ENCODE measurements at places on chromosomes 12 and 14. TPM values are rescaled to one million over a fixed set of nuclear protein-coding genes. Genes with fewer than 3 reads are reported as not detected.

DNA sequence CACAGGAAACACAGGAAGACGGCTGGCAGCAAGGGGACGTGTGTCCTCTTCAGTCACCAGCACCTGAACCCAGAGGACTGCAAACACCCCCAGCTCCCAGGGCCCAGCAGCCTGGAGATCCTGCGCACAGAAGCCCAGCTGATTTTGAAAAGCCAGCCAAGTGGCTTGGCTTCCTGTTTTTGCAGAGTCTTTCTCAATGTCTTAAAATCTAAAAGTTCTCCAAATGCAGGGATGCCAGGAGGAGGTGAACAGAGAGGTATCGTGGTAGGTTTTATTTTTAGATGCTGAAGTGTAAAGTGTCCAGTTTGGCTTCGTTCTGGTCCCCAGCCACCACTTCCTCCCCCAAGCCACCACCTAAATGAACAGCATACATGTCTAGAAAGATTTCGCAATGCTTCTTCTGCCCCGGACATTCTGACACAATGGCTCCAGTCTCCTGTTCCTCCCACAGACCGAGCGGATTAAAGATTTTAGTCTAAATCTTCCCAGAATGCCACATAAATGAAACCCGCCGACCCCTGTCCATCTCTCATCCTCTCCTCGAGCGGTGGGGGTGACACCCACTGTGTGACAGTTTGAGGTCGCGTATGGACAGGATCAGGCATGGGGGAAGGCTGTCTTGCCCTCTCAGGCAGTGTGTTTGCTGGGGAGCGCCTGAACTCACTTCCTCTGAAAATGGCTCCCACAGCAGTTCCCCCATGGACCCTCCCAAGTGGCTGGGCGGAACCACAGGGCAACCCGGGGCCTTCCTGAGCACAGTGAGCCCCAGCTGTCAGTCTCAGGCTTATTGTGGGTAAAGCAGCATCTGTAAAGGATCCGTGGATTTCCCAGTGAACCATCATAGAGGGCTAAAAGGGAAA lies 41.6 kb downstream of the ITPK1 start:
- no peak overlapping the region for H3K27ac ChIP-seq
- no peaks in the 10 kb centered on the region for H3K27me3 ChIP-seq
- peaks cover 4% of the 10 kb centered on the region for H3K4me1 ChIP-seq
- H3K36me3 ChIP-seq: no peaks in the 10 kb centered on the region

DNA sequence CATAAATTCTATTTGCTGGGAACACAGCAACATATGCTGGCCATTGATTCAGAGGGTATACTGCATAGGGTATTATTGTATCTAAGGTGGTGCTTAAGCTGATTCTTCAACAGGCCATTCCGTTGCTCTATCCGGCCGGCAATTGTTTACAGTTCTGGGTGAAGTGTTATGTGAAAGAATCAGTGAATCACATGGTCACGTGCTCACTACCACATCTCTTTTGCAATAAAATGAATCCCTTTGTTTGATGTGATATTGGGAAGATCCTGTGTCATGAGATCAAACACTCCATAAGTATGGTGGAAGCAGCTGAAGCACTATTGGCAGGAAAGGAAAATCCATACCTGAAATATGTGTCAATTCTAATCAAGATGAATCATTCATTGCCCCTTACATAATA lies 7.6 kb upstream of the USP15 start:
- no peak for DNase-seq
- no peak overlapping the region for H3K4me3 ChIP-seq
- no peak overlapping the region for H3K27ac ChIP-seq
- no peaks in the 10 kb centered on the region for H3K27me3 ChIP-seq
- no peaks in the 10 kb centered on the region for H3K36me3 ChIP-seq

GRCh38 chr14:103526247-103526913 lies 2.6 kb upstream of the TRMT61A start:
- DNase-seq: no peak
- no peaks in the 10 kb centered on the region for H3K36me3 ChIP-seq
- H3K4me3 ChIP-seq: no peak overlapping the region
- peaks cover 32% of the 10 kb centered on the region for H3K4me1 ChIP-seq
- peaks cover 14% of the 10 kb centered on the region for H3K27me3 ChIP-seq

DNA sequence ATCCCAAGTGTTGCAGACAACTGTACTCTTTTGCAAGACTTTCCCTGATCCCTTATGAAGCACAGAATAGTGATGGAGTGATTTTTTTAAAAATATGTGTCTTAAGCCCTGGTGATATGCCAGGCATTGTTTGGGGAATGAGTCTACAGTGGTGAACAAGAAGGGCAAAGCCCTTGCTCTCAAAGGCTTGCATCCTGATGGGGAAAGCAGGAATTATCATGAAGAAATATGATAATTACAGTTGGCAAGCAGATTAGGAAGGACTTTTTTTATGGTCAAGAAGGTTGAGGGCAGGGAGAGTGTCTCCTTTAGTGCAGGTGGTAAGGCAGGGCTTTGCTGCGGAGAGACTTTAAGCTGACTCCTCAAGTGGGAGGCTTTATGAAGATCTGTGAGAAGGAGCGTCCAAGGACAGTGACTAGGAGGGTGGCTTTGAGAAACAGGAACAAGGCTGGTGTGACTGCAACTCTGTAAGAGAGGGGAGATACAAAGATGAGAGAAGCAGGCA lies 100.2 kb downstream of the SYNE2 start:
- H3K36me3 ChIP-seq: no peaks in the 10 kb centered on the region
- no peaks in the 10 kb centered on the region for H3K4me1 ChIP-seq
- H3K27me3 ChIP-seq: no peaks in the 10 kb centered on the region
- DNase-seq: no peak
- no peak overlapping the region for H3K27ac ChIP-seq
- no peak overlapping the region for H3K4me3 ChIP-seq

DNA sequence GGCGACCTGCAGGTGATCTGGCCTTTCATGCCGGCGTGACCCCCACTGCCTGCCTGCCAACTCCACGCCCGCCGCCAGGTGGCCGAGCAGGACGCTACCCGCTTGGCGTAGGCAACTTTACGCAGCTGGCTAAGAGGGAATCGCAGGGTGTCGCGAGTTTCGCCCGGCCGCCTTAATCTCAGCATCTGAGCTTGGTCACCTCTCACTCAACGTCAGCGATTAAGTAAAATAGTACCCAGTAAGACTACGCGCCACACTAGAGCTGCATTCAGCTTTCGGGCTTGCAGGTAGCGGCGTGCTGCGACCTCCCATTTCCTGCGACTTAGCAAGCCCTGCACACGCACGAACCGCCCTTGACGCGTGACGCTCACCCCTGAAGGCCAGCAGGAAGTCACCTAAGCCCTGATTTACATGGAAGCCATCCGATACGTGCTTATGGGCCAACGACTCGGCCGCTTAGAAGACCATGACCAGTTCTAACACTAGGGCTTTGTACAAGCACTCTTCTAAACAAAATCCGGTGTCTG lies 33.2 kb downstream of the WBP11 start:
- DNase-seq: peak; percentile 60
- H3K27me3 ChIP-seq: no peaks in the 10 kb centered on the region
- peaks cover 8% of the 10 kb centered on the region for H3K4me1 ChIP-seq
- peak overlapping the region; percentile 81 for H3K4me3 ChIP-seq

The RNASE3 gene
- total RNA-seq: not detected
